Activated CD4-positive, alpha-beta memory T cell treated with anti-CD3 and anti-CD28 coated beads for 36 hours (primary cell): ENCODE measurements at places on chromosomes 12 and 14.

DNA sequence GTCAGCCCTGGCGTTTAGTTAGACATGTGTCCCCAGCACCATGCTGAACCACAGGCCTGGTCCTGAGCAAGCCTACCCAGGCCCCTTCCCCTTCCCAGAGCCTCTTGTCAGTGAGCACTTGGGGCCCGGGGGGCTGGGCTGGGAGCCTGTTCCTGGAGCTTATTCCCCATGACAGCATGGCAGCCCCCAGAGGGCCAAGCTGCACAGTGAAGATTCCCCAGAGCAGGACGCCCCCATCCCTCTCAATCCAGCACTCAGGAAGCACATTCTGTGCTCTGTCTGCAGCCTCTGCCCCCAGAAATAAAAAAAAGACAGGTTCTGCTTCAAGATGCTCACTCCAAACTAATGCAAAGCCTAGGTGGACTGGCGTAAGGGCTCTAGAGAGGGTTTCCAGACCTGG lies 117.3 kb downstream of the LGMN start:
- H3K4me3 ChIP-seq, result no peak overlapping the region
- H3K36me3 ChIP-seq, result peaks cover 12% of the 10 kb centered on the region
- H3K4me1 ChIP-seq, result peaks cover 5% of the 10 kb centered on the region
- H3K27me3 ChIP-seq, result no peaks in the 10 kb centered on the region

DNA sequence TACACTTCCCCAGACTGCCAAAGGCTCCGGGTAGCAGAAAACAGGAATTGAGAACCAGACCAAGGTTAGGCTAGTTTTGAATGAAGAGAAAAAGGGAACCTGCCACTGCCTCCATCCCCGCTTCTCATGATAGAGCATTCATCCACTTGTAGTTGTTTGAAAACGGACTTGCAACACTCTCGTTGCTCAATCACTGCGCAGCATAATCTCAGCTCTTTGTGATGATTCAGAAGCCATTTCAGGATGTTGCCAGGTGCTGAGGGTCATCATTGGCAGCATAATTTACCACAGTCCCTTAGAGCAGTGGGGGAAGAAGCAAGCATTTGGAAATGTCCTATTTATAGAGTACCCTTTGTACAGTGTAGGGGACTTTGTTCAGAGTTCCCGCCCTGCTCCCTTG lies 25.6 kb downstream of the KCNK13 start:
- no peaks in the 10 kb centered on the region for H3K36me3 ChIP-seq
- H3K4me1 ChIP-seq, result no peaks in the 10 kb centered on the region
- no peak overlapping the region for H3K4me3 ChIP-seq

DNA sequence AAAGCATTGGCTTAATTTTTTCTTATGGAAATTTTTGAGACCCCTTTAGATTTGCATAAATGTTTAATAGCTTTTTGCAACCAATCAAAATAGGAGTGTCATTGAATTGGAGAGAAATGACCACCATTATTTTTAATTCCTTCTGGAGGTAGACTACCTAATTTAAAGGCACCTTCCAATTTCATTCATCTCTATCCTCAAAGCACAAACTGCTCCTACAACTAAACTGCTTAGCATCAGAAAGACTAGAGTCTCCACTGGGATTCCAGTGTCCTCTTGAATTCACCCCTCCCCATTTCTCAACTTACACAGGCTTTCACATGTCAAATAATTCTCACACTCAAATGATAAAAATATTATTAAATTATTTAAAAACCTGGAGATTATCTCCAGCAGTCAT lies 168.4 kb downstream of the RPS29 start:
- DNase-seq, result no peak
- no peaks in the 10 kb centered on the region for H3K36me3 ChIP-seq
- H3K4me1 ChIP-seq, result peaks cover 21% of the 10 kb centered on the region
- H3K4me3 ChIP-seq, result no peak overlapping the region
- H3K27ac ChIP-seq, result no peak overlapping the region

GRCh38 chr12:5554711-5555110 lies 122.8 kb downstream of the NTF3 start:
- H3K4me3 ChIP-seq, result no peak overlapping the region
- no peaks in the 10 kb centered on the region for H3K36me3 ChIP-seq
- no peak for DNase-seq
- no peaks in the 10 kb centered on the region for H3K4me1 ChIP-seq
- peaks cover 5% of the 10 kb centered on the region for H3K27me3 ChIP-seq
